ENCODE measurements at places on chromosomes 1 and 21.

- DNase-seq: no peak
Measured at GRCh38 chr1:52209429-52209828, 67.5 kb downstream of the ZFYVE9 start.

- no peak for DNase-seq
Measured at GRCh38 chr21:26966649-26967061, 233 bp downstream of the ADAMTS5 start.

GRCh38 chr1:97352936-97353382 lies 567.9 kb downstream of the DPYD start:
- no peak for DNase-seq

DNA sequence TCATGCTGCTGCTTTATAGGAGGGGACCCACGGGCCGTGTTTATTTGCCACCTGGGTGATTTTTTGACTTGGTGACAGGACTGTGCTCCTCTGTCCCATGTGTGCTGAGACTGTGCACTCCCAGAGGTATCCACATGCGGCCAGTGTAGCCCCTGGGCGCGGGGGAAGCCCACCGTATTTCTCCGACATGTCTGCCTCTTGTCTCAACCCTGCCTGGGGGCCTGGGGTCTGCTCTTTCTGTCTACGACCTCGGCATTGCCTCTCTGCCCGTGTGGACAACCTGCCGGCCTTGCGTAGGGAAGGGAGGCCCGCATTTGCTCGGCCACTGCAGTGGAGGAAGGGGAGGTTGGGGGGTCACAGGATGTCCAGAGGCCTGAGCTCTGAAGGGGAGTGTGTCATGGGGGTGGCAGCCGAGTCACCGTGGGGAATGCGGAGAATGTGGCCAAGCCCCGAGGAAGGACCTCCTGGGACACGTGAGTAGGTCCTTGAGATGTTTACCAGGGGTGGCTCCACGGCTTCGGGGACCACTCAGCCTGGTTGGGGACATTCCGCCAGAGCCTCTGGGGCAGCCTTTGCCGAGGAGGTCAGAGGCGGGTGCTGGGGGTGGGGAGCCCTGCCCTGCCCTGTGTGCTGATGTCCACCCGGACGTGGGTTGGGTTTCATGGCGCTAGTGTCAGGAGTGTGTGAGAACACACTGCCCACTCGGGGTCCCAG lies 11.0 kb downstream of the PRKCZ start:
- DNase-seq: no peak

- no peak for DNase-seq
Measured at GRCh38 chr1:60251426-60251825, 177.9 kb upstream of the C1orf87 start.

DNA sequence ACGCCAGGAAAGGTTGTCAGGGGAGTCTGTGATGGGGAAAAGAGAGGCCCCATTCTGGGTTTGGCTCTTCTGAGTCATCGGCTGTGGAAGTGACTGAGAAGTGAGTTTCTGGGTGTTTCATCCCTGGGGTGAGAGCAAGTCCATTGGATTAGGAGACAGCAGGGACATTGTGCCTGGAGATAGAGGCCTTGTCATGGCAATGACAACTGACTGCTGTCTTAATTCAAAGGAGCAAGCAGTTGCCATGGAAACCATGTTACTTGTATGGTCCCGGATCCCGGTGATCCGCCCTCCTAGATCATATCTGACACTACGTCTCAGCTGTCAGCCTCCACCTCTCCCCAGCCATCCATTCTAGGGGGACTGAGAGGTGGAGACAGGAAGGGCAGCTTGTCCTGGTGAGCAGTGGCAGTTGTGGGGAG lies 34.4 kb downstream of the KIAA0040 start:
- no peak for DNase-seq

GRCh38 chr1:172351754-172352161 lies 68.7 kb upstream of the C1orf105 start:
- DNase-seq: peak; percentile 65

DNA sequence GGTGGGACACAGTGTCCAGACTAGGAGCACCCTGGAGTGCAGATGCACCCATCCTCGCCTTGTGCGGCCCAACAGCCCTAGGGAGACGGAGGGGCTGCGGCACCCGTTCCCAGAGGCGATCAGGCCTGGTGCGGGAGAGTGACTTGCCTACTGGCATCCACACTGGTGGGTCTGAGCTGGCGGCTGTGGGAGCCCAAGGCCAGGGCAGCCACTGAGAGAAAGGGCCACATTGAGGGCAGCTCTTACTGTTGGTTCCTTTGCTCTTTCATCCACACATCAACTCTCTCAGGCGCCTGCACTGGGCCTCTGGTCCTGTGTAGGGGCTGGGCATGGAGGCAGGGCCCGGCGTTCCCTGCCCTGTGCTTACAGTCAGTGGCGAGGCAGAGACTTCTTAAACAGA lies 8.6 kb downstream of the PODN start:
- no peak for DNase-seq

- DNase-seq: no peak
Measured at GRCh38 chr1:53047737-53048736, 14.0 kb upstream of the PODN start.

DNA sequence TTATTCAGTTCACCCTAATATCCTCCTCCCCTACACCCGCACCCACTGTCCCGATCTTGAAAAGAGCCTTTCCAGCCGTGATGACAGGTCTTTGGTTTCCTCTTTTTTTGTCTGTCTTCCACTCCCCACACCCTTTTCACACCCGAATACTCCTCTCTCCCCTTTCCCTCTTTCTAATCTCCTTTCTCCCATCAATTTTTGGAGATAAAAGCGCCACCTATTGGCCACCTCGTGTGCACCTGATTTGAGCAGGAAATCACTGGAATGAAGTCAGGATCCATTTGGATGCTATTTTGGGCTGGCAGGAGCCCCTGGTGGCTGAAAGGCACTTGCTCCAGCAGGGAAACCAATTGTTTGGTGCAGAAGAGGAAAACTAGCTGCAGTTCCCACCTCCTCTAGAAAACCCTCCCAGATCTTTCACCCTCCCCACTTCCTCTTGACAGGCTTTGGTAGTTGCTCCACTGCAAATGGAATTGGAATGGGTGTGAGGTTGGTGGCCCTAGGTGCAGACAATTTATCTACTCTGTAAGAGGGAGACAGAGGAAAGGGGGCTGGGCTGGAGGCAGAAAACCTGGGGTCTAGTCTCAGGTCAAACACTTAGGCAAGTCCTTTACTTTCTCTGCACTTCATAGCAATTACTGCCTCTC lies 8.4 kb downstream of the FOXE3 start:
- no peak for DNase-seq

DNA sequence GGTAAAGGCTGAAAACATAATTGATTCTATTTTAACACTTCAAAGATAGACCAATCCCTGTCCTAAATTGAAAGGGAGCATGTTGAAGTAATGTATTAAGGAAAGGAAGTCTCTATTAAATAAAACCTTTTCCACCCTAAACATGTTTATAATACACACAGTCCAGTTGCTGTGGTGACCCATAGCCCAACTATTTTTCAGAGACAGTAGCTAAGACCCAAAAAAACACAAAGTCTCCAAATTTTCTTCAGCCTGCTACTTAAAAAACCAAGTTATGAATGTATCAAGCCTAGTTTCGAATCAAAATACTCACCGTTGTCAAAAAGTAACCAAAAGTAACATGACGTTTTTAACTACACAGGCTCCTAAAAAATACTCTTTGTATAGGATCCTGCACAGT lies 1.6 kb downstream of the ELK4 start:
- peak; percentile 41 for DNase-seq

DNA sequence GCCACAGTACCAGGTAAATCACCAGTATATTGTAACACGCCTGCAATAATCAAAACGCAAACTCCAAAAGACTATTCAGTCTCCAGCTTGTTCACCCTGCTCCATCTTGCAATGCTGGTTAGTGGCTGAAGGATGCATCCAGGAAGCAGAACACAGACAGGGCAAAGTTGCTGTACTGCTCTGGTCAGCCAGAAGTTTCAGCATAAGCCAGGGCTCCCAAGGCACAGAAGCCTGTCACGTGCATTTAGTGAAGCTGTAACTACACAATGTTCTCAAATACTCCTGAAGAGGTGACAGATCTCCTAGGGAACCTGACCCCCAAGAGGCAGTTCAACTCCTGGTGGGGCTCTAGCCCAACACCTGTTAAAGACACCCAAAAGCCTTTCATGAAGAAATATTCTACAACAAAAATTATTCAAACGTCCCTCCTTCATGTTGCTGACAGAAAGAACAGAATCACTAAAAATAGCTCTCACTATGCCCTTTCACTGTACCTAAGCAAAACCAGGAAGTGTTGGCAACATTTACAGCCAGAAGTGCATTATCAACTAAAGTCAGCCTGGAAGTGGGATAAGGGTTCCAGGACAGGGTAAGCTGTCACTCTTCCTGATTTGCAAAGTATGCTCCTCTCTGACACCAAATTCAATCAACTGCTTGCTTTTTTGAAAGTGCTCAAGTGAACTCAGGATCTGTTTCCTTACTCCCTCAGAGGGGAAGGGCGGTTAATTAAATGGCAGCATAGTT lies 52.1 kb downstream of the SLC35D1 start:
- DNase-seq: no peak

- DNase-seq: no peak
Measured at GRCh38 chr1:246679794-246680177, 44.4 kb upstream of the SCCPDH start.

- no peak for DNase-seq
Measured at GRCh38 chr1:58780836-58781452, 2.9 kb downstream of the JUN start.

DNA sequence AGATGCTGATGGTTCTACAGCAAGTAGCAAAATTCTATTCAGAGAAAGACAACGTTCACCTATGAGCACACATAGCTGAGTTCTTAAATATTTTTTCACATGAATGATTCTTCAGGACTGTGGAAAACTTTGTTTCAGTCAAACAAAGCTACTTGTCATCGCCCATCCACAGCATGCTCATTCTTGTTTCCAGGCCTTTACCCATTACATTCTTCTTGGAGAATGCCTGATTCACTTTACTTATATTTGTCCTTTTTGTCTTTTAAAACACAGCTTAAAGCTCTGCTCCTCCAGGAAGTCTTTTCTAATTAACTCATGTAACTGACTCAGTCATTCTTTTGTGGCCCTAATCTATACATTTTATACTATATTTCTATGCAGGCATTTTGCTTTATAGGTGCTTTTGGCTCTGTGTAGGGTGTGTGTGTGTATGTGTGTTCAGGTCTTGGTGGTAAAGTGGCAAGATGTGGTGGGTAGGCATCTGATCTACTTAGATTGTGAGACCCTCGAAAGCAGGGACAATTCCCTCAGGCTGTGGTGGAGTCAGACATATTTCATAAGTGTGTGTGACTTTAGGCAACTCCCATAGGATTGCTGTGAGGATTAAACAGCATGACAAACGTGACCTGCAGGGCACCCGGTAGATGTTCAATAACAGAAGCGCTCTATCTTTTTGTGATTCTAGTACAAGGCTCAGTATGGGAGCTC lies 11.8 kb upstream of the MARK1 start:
- DNase-seq: no peak

DNA sequence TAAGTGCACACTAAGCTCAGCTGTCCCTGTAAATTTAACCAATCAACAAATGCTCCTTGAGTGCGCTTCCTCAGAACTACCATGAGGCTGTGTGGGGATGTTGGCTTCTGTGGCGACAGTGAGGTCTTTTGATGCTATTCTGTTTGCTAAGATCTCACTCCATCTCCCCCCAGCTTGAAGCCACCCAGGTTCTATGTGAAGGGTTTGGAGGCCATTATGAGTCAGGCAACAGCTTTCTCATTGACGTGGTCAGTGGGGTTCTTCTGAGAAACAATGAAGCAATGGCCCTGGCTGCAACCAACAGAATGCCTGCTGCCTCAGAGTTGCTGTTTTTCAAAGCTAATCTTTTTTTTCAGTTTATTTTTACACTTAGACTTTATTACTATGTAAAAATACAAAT lies 205.5 kb downstream of the PTBP2 start:
- DNase-seq: no peak

- no peak for DNase-seq
Measured at GRCh38 chr1:59046730-59047157, 250.2 kb upstream of the FGGY start.

DNA sequence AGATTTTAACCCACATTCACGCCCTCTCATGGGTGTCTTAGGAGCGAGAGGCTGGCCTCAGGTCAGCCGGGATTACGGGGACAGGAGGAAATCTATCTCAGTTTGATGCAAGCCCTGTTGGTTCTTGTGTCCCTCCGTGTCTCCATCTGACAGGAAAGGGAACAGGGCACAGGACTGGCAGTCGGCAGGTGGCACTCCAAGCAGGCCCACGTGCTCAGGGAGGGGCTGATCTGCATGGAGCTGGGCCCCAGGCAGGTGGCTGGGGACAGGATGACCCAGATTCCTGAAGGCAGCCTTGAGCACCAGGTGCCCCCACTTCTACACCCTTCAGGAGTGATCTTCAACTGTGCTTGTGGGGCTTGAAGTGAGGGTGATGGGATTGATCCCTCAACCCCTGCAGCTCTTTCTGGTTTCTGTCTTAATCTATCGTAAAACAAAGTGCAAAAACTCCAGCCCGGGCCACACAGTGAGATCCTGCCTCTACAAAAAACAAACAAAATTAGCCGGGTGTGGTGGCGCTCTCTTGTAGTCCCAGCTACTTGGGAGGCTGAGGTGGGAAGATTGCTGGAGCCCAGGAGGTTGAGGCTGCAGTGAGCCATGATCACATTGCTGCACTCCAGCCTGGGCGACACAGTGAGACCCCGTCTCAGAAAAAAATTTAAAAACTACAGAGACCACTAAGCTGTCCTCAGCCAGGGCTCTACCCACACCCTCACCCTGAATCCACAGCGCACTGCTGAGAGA lies 8.3 kb downstream of the PLEKHG5 start:
- no peak for DNase-seq

DNA sequence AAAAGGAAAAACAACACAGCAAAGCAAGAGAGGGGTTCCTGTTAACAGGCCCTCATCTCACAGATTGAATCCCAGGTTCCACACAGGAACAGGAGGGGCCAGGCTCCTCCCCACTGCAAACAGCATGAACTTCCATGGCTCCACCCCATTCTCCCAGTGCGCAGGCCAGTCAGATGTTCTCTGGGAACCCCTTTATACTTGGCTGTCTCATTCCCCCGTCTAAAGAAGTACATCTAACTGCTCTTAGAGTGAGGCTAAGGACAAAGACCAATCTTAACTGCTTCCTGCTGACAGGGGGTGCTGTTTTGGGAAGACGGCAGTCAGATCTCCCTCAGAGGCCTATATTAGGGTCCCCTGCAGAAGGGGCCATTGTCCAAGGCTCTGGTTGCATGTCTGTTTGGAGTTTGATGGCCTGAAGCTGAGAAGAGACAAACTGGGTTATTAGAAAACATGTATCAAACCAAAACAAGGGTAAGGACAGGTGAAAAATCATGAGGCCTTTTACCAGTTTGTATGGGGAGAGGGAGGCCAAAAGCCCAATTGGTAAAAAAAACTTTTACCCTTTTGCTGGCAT lies 10.5 kb upstream of the NASP start:
- no peak for DNase-seq

DNA sequence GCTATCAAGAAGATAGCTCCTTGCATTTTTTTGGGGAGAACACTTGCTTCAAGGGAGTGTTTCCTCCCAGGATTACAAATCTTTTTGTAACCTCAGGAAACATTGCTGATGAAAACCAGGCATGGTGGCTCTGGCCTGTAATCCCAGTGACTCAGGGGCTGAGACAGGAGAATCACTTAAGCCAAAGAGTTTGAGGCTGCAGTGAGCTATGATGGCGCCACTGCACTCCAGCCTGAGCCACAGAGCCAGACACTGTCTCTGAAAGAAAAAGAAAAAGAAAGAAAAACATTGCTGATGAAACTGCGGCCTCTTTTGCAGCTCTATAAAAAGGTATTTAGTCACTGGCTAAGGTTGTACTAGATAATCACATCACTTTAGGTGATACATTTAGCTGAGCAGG lies 7.3 kb downstream of the RNU1-2 start:
- DNase-seq: no peak

GRCh38 chr1:213720032-213720431 lies 267.7 kb upstream of the PROX1 start:
- no peak for DNase-seq
